ENCODE measurements at places on chromosomes 2 and 18. TPM values are rescaled to one million over a fixed set of nuclear protein-coding genes. Genes with fewer than 3 reads are reported as not detected.

DNA sequence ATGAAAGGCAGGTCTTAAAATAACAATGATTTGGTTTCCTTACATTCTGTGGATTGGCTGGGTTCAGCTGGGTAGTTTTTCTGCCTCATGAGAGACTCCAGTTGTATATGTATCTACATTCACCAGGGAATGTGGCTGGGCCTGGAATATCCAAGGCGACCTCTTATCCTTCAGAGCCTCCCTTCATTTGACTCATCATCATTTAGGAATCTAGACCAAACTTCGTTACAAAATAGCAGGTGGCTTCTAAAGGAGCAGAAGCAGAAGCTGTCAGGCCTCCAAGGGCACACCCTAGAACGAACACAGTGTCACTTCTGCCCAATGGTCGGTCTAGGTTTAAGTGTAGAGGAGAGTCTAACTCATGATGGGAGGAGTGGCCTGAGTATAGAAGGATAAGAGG, 204.2 kb downstream of the EN1 start:
- DNase-seq, result no peak

- no peak for DNase-seq
Measured at GRCh38 chr2:113176696-113177355, 3.1 kb downstream of the PSD4 start.

- DNase-seq, result no peak
Measured at GRCh38 chr2:237134321-237135230, 48.9 kb downstream of the COPS8 start.

DNA sequence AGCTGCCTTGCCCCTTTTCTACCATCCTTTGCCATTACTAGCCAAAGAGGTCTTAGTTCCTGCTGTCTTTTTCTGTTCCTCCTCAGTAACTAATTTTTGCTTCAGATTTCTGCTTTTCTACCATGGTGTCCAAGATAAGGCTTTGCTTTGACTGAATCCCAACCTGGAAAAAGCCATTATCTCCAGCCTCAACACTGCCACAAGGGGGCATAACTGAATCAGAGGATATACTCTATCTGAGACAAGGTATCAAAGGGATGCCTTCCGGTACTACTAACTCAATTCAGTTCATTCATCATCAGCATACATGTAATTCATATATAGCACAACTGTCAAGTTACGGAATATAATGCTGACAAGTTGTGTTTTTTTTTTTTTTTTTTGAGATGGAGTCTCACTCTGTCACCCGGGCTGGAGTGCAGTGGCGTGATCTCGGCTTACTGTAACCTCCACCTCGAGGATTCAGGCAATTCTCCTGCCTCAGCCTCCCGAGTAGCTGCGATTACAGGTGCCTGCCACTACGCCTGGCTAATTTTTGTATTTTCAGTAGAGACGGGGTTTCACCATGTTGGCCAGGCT, 11.4 kb downstream of the OSGEPL1 start:
- no peak for DNase-seq

- no peak for DNase-seq
Measured at GRCh38 chr2:437756-438393, 150.0 kb upstream of the ALKAL2 start.

DNA sequence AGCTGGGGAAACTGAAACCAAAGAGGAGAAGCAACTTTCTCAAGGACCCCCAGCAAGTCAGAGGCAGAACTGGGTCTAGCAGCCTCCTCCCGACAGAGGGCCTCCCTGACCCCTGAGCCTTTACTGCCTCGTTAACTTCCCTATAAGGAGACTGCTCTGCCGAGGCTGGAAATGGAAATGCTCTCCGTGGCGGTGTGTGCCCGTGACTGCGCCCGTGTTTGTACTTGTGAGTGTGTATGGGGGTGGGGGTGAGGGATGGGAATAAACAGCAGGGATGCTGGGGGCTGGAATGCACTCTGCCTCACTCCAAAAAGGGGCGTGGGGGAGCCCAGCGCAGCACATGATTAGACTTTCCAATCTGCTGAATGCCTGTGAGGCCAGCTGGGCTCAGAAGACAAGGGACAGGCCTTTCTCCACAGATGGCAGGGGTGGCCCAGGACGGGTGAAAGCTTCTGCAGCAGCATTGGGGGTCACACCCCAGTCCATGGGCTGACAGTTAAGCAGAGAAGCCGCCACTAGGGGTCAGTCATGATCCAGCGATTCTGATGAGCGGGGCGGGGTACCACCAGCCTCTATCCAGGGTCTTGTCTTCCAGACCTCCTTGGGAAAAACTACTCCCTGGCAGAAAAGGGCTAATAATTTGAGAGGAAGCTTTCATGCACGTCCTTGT, 26.8 kb downstream of the MPHOSPH10 start:
- DNase-seq, result no peak

DNA sequence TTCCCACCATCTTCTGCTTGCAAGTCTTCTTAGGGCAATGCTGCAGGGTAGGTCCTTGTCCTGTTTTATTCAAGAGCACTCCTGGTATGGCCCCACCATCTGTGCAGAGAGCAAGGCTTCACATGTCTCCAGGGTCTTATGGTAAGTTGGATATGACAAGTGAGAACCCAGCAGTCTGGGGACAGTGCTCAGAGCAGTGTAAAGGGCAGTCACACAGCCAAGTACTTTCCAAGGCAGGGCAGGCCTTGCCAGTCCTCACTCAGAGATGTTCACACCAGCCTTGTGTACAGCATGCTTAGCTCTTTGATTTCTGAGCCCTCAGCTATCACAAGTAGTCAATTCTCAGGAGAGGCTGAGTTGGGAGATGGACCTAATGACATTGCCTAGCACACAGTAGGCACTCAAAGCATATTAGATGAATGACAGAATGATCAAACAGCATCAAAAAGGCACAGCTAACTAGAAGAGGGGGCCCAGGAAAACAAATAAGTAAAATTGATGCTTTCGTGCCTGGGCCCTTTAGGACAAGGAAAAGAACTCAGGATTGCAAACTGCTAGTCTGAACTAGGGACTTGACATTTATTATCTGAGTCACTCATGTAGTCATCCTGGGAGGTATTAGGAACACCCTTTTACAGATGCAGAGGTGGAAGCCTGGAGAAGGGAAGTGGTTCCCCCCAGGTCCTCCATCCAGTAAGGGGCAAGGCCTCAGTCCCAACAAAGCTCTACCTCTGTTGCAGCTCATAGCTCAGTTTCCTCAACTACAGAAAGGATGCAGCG, 86.7 kb upstream of the CTAGE1 start:
- DNase-seq, result no peak

DNA sequence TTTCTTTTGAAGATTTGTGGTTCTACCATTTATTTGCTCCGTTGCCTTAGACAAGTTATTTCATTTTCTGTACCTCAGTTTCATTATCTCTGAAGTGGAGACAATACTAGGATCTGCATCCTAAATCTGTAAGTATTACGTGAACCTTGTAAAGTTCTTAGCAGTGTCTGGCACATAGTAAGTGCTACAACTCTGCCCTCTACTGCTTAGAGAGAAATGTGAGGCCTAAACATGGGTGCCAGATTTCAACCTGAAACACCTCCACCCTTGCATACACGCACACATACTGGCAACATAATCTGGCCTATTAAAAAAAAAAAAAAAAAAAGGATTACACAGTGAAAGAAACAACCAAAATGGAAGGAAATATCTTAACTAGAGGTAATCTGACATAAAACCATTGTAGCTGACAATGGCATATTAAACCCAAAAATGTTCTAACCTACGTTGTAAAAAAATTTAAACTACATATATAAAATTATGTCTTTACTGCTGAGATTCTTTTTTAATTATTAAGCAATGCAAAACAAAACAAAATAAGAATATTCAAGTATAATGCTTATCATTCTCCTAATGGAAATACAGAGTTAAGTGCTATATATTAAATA, 132.6 kb downstream of the MAP2 start:
- DNase-seq, result no peak

DNA sequence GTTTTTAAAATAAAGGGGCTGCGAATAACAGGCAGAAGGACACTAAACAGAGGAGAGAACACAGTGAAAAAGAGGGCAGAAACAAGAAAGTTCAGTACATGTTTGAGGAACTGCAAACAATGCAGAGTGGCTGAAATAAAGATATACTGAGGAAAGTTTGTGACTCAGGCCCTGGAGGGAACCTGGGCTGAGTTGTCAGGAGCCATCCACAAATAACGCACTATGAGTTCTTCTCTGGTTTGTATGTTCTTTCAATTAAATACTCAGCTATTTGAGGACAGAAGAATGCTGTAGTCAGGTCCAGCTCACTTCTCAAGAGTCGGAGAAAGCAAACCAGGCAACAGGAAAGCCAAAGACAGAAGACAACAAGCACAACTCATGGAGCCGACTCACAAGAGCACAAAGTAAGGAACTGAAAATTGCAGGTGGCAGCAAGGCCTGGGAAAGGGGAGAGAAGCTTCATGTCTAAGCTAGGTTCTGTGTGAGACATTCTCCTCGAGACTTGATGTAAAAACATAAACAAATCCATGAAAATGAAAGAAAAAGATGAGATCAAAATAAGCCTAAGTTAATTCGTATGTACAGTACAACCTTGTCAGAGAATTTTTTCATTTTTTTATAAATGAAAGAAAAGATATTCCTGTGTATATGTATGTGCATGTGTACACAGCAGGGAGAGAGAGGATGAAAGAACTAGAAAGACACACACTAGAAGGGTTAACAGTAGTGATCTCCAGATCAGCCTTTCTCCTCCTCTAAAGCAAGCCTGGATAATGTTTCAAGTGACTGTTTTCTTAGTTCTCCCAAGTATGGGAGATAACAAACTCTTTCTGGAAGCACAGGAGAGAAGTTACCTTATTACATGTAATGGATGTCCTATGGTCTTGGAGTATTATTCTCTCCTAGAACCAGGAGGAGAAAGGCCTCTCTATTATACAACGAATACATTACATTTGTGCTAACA, 41.5 kb downstream of the CHN1 start:
- DNase-seq, result no peak

DNA sequence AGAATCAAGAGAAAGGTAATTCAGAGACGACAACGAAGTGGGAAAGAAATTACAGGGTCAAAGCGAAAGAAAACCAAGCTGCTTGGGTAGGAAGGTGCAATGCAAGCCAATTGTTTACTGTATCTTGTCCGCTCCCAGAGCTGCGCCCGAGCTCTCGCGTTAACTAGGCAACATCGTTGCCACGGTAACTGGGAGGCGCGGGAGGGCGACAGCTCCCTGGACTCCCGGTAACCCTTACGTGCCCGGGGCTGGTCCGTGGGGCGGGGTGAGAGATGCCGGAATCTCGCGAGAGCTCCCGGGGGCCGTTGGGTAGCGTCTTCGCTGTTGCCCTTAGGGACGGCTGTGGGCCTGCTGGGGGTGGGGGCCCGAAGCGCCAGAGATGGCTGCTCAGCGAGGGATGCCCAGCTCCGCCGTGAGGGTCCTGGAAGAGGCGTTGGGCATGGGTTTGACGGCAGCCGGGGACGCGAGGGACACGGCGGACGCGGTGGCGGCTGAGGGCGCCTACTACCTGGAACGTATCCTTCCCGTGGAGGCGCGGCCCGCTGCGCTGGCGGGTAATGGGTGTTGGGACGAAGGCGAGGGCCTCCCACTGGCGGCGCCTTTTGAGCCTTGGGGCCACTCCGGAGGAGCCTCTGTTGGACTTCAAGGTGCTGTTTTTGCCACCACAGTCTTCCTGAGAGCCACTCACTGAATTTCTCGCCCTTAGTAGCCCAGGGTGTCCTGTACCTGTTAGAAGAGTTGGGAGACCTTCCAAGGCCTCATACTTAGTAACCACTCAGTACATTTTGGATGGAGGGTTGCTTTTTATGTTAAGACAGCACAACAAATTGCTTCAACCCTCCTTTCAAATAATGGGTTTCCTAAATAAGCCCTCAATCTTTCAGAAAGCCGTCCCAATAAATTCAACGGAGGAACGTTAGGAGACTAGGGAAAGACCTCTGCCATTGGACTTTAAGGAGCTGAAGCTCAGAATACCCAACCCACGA, at the start of gene SPAG16:
TSS of gene SPAG16 (plus strand) at position 360 of the 986 bp plus-strand sequence.
- peak; percentile 96 for DNase-seq

GRCh38 chr2:141522702-141523101, 608.1 kb downstream of the LRP1B start:
- DNase-seq, result no peak

Gene RTP5
- total RNA-seq, result not detected

Gene HOXD11
- not detected for total RNA-seq

Gene ACTG2
- total RNA-seq, result 26.7 TPM

Gene AGXT
- not detected for total RNA-seq
